Activated CD4-positive, alpha-beta T cell treated with anti-CD3 and anti-CD28 coated beads for 48 hours (primary cell): ENCODE measurements at places on chromosomes 3 and 15.

- DNase-seq = no peak
Observed at GRCh38 chr15:58951388-58952007, 18.0 kb upstream of the SLTM start.

- no peak for DNase-seq
Observed at GRCh38 chr15:63146684-63147083, 10.6 kb downstream of the RPS27L start.

DNA sequence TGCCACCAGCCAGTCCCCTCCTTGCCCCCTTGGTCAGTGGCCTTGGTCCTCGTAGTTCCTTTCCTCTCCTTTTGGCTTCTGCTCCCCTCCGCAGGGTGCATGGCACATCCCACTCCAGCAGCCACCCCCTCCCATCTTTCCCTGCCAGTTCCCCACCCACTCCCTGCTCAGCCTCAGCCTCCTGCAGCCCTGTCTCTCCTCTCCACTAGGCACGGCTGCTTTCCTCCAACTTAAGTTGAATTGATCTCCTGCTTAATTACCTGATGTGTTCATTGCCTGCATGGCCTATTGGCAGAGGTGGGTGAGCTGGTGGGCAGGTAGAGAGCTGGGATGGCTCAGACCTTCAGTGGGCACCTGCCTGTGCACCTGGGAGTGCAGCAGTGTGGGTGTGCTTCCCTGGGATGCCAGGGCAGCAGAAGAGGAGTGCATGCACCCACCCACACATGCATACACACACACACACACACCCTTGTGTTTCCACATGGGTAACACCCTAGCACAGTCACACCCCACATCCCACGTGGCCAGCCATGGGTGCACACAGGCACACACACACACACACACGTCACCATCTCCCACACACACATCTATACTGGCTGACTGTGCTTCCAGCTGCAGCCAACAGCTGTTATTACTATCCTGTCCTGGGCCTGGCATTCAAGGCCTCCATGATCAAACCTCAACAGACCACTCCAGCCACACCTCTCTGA is 30.9 kb downstream of the C3orf18 start:
- no peak for DNase-seq

DNA sequence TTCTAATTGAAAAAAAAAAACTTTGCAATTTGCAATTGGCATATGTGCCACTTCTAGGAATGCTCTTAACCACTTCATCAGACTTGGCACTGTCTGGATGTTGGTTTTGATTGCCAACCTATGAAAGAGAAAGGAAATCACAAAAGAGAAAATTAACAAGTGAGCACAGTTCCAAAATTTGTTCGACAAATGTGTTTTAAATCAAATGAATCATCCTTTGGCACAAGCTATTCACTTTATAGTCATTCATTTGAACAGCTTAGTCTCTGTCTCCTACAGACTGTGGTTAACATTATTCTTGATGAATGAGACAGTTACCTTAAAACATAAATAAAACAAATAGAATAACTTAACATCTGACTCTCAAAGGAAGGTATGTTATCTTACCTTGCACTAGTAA is 265.0 kb downstream of the EPHA3 start:
- DNase-seq = no peak

GRCh38 chr15:87631093-87631492 is 625.4 kb downstream of the NTRK3 start:
- DNase-seq = no peak

- peak; percentile 48 for DNase-seq
Observed at GRCh38 chr15:68781766-68782588, 38.7 kb downstream of the ANP32A start.

DNA sequence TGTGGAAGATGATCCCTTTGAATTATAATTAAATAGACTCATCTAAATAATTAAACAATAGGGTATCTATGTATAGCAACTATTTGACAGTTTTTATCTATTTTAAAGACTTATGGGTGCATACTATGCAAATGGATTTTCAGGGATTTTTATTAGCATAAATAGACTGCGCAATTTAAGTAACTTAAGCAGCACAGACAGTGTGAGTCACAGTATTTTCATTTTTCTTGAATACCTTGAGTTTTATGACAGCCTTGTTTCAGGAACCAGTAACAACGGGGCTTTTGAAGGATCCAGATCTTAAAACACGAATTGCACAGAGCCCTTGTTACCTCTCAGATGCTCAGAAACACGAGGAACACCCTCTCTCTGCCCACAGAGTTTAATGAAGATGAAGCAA is 175.5 kb upstream of the CD96 start:
- no peak for DNase-seq

DNA sequence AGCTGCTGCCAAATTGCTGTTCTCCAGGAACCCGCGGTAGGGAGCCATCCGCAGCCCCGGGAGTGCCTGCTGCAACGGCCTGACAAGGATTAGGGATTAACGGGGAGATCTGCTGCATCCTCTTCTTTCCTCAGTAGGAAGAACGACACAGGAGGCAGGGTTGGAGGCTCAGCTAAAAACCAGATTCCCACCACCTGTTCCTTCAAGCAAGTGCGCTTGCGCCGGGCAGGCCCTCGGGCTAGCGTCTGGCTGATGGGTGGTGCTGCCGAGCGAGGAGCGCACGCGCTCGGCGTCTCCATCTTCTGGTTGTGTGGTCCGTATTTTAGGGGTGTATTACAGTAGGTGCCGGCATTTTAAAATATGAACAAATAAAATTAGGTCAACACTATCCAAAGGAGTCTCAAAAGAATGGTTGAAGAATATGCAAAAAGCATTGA is 25.4 kb upstream of the SLC25A26 start:
- DNase-seq = peak; percentile 31

GRCh38 chr15:80003934-80004472 is 33.0 kb upstream of the BCL2A1 start:
- DNase-seq = no peak

DNA sequence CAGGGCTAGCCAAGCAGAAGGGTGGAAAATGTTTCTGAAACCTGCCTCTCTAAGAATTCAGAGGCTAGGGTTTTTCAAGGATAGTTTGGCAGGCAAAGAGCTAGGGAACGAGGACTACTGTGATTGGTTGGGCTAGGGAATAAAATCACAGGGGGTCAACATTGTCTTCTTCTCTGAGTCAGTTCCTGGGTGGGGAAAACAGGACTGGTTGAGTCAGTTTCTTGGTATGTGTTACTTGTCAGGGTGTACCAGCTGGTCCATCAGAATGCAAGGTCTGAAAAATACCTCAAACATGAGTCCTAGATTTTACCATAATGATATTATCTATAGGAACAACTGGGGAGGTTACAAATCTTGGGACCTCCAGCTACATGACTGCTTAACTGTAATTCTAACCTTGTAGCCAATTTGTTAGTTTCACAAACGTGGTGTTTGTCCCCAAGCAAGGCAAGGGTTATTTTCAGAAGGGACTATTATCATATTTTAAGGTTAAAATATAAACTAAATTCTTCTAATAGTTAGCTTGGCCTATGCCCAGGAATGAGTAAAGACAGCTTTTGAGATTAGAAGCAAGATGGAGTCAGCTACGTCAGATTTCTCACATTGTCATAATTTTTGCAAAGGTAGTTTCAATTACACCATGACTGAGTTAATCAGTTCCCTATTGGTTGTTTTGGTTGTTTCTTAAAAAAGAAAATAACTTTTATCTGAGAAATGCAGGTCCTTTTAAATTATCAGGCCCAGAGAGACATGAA is 231.5 kb downstream of the ALCAM start:
- DNase-seq = no peak

DNA sequence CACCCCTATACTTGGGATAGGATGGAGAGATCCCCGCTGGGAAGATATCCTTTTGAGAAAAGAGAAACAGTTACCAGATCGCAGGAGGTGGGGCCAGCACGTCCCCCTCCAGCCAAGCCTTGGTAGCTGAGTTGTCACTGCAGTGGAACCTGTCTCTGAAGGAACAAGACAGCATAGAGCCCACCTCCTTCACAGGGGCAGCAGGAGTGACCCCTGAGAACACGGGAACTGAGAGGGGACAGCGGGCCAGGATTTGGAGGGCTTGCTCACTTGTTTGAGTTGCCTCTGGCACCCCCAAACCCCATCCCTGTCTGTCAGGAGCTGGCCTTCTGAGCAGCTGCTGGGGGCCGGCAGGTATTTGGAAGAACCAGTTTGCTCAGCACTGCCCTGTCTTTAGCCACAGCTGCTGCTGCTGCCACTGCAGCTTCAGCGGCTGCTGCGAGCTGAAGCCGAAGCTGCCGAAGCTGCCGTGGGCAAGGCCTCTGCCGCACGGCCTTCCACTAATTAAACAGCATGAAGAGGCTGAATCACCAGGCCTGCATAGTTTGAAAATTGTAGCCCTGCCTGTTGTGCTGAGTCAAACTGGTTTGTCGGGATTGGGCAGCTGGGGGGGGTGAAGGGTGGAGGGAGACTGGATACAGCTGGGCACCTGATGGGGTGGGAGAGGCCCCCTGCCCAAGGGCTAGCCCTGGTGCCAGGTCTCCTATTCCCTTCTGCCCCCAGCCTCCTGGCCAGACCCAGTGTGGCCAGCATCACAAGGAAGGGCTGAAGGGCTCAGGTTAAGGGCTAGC is 4.0 kb downstream of the EPHB3 start:
- DNase-seq = no peak

- DNase-seq = no peak
Observed at GRCh38 chr3:49556500-49557275, 2.4 kb downstream of the BSN start.

DNA sequence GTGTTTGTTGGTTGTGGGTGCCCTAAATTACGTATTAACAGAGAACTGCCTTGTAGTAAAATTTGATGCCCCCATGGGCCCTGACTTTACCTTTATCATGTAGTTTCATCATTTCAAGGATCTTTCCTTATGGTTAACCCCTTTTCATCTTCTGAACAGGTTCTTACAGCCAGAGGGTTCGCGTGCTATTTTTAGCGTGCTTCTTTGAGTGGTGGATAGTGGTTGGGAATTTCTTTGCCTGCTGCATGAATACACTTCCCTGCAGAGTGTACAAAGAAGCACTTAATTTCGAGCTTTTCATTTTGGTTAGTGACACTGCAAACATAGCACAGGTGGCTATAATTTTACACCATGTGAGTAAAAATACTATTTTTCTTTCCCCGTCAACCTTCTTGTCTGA is 231.8 kb downstream of the ROBO2 start:
- DNase-seq = no peak

DNA sequence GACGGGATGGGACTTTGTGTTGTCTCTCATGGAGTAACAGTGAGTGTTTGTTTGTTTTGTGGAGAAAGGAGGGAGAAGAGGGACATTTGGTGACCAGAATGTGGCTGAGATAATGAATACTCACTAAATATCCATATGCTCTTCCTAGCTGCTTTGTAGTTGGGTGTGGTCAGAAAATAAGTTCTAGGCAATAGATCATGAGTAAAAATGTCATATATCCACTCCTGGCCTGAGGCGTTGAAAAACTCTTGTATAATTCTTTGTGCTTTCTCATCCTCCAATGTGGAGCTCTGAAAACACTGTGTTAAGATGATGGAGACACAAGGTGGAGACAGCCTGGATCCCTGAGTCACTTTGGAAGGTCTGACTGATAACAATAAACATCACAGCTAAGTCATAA is 28.0 kb upstream of the IL16 start:
- DNase-seq = no peak

DNA sequence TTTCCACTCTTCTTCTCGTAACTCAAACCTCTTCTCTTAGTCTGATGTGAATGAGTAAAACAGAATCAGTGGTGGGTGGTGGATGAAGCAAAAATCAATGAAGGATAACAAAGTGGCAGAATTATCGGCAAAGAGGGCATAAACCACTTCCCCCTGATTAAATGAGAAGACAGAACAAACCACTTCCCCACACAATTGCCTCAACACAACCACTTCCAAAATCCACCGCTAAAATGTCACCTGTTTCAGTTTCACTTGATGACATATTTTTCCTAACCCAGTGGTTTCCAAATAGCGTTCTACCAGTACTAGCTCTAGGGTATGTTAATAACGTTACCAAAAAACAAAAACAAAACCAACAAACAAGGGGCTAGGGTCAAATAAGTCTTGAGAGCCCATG is 478.7 kb upstream of the WNT5A start:
- DNase-seq = no peak

GRCh38 chr3:158528076-158528674 is 42.8 kb upstream of the MLF1 start:
- DNase-seq = no peak

DNA sequence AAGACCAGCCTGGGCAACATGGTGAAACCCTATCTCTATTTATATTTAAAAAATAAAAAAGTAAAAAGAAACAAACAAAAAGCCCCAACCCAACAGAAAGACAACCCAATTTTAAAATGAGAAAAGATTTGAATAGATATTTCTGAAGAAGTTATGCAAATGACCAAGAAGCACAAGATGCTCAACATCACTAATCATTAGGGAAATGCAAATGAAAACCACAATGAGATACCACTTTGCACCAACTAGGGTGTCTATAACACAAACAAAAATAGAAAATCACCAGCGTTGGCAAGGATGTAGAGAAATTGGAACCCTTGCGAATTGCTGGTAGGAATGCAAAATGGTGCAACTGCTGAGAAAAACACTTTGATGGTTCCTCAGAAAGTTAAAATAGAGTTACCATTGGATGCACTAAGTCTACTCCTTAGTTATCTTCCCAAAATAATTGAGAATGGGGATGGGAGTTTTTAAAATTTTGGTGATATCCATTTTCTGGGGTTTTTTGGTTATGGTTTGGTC is 45.8 kb upstream of the CCNB2 start:
- DNase-seq = no peak

GRCh38 chr15:27535445-27536129 is 563.5 kb downstream of the OCA2 start:
- no peak for DNase-seq

GRCh38 chr3:146517684-146518435 is 26.5 kb downstream of the PLSCR1 start:
- DNase-seq = no peak

DNA sequence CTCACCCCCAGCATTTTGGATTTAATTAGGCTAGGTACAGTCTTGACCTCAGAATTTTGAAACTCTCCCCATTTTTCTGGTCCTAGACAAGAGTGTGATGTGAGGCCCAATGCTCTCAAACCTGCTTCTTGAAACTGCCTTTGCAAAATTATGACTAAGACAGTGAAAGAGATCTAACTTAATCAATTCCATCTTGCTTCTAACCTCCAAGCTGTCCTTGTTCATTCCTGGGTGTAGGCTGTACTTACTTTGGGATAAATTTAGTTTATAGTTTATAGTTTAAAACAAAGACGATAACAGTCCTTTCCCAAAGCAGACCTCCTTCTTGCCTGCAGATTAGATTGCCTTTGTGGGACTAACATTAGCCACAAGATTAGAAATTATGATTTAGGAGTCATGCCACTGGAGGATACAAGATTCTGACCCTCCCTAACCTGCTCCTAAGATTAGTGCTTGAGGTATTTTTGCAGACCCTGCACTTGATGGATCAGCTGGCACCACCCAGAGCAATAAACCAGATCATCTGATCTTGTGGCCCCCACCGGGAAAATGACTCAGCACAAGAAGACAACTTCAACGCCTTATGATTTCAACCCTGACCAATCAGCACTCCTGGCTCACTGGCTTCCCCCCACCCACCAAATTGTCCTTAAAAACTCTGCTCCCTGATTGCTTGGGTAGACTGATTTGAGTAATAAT is 59.6 kb downstream of the CD200R1L start:
- no peak for DNase-seq

GRCh38 chr15:41881920-41882688 is 11.7 kb downstream of the SPTBN5 start:
- DNase-seq = no peak
